GM06990 (cell line): ENCODE measurements at places on chromosomes 5 and 9.
A peak's percentile ranks its signal among the peaks of the same experiment; 100 is the strongest.

GRCh38 chr5:78060421-78060820 lies 234.1 kb downstream of the AP3B1 start:
- no peak for DNase-seq

DNA sequence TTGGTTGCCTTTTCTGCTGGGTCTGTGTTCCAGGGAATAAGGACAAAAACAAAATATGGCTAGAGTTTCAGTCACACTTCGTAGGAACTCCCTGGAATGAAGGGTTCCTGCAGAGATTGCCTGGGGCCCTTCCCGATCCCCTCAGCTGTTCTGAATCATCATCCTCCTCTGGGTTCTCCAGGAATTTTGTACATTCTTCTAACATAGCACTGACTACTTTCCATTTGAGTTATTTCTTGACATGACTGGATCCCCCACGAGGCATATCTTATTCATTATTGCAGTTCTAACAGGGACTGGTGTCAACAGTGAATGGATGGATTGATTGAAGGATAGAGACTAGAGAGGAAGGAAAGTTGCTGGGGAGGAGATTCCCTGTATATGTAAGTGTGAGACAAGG lies 49.2 kb upstream of the TNC start:
- DNase-seq: no peak

DNA sequence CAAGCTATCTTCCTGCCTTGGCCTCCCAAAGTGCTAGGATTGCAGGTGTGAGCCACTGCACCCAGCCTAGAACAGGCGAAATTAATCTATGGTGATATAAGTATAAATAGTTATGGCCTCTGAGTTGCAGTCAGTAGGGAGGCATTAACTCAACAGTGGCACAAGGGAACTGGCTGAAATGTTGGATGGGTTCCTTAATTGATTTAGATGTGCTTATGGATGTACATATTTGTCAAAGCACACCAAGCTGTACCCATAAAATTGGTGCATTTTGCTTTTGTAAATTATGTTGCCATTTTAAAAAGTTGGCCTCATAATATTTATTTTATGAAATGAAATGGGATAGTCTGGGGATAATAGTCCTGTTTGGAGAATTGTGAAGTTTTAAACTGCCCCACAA lies 36.8 kb upstream of the GLIPR2 start:
- DNase-seq: no peak

- no peak for DNase-seq
Observed at GRCh38 chr5:54700986-54701578, 183.5 kb downstream of the SNX18 start.

DNA sequence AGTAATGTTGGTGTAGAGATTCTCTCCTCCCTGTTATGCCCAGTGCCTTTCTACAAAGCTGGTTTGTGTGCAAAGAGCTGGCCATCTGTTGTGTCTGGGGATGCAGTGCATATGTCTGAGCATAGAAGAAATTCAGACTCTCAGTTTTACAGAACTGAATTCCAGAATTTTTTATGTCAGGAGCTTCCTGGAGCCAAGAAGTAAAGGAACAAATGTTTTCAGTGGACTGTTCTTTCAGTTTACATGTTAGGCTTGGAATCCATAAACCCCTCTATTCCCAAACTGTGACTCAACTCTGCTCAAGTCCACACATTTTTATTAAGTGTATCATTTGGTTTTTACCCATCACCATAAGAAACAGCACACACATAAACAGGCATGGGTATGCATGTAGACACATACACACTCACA lies 366.0 kb downstream of the BRINP1 start:
- DNase-seq: no peak

DNA sequence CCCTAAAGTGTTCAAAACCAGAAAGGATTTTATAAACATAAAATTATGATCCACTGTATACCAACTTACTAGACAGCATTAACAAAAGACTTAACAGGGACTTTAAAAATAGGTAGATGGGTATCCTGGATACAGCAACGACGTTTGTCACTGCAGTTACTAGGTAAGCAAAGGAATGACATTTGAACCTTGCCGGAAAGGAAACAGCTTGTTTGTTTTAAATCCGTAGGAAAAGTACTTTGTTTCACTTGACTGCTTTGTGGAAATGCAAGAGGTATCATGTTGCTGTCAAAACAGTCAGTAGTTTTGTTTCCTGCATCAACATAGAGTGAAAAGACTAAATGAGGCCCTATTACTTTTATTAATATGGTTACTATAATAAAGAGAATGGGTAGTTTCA lies 122.9 kb downstream of the CDC42SE2 start:
- DNase-seq: no peak

GRCh38 chr9:93655621-93656425 lies 79.4 kb downstream of the PHF2 start:
- no peak for DNase-seq

GRCh38 chr9:91155746-91156376 lies 205.9 kb downstream of the AUH start:
- no peak for DNase-seq

- DNase-seq: no peak
Observed at GRCh38 chr5:59724482-59725391, 168.8 kb downstream of the PDE4D start.

DNA sequence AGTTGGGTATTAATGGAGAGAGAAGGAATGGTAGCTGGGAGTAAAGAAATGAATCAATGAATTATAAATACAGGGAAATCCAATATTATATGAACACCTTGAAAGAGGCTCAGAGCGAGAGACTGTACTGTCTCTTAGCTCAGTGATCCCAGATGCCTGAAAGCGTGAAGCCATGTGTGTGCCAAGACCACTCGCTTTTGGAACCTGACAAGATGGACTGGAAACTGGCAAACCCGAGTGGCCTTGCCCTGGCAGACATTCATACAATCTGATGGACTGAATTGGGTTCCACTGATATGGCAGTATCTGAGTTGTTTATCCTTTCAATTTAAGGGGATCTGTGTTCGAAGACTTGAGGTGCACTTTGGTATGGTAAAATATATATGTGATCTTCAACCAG lies 170.3 kb downstream of the ERCC6L2 start:
- no peak for DNase-seq

- DNase-seq: no peak
Observed at GRCh38 chr5:77046416-77047073, 16.3 kb downstream of the AGGF1 start.

DNA sequence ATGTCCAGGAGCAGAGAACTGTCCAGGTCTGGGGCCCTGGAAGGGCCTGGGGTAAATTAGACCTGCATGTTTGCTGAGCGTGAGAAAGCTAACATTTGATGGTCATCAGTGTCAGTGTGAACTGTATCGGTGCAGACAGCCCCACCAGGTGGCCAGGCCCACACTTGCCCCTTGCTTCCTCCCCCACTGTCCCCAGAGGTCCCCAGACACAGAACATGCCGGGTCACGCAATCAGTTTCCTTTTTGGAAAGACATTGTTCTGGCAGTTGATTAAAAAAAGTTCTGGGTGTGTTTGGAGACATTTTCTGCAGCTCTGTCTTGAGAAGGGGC lies 1.5 kb downstream of the NKD2 start:
- DNase-seq: no peak

DNA sequence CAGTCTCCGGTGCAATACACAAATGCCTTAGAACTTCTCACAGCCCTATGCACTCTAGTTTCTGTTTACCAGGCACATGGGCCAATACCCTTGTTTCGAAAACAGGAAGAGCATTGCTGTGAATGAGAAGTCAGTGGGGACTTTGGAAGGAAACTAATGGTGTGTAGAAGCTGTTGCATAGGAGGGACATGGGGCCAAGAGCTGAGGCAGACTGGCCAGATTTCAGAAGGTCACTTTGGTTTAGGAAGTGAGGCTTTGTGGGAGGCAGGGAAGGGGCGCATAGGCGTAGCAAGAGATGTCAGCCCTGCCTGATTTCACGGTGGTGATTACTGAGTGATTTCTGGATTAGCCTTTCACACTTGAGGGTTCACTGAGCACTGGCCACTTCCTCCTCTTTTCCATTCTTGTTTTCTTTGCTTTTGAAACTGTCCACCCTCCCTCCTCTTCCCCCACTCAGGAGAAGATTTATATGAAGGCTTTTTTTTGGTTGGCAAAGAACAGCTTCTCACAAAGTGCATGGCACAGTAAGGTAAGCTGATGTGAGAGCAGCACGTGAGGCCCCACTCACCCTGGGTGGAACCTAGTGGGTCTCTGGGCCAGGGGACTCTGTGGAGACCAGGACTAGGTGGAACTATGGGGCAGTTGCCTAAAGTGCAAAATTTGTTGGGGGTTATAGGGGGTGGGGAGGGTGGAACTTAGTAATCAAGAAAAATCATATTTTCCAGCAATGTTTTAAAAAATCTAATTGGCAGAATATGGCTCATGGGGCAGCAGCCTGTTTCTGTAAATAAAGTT lies 6.1 kb upstream of the TMEM252 start:
- peak; percentile 68 for DNase-seq

DNA sequence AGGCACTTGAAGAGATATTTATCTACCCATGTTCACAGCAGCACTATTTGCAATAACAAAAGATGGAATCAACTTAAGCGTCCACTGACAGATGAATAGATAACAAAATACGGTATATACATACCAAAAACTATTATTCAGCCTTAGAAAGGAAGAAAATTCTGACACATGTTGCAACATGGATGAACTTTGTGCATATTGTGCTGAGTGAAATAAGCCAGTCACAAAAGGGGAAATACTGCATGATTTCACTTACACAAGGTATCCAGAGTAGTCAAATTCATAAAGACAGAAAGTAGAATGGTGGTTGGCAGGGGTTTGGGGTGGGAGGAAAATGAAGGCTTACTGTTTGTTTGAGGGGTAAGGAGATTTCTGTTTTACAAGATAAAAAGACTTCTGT lies 66.0 kb downstream of the FBN2 start:
- no peak for DNase-seq

DNA sequence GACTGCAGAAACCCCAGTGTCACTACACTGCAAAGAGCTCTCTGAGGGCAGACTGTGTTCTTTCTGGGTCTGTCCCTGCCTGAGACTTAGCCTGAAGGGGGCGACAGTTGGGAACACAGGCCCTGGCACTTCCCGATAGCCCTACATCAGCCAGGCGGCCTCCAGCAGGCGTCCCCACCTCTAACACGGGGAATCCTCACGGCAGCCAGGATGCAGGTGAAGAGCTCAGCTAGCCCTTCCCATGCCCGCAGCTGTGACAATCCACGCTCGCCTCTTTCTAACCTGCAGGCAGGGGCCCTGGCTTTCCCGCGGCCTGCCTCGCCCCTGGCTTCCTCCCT lies 5.9 kb downstream of the MED22 start:
- DNase-seq: no peak

- DNase-seq: no peak
Observed at GRCh38 chr5:126589536-126590297, 5.3 kb downstream of the ALDH7A1 start.

DNA sequence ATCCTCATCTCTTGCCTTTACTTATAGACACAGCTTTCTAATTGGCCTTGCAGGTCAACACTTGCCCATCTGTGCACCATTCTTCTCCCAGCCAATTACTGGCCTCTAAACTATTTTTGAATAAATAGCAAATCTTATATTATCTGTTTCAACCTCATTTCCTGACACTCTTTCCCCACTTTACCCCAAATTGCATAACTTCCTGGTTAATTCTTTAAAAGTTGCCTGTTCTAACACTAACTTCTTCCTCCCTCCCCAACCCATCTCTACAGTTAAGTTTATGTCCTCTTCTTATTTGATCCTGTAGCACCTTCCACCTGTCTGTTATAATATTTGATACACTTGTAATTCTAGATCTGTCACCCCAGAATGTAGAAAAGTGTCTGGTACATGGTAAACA lies 372.1 kb downstream of the PDE4D start:
- DNase-seq: no peak

- DNase-seq: no peak
Observed at GRCh38 chr9:35910613-35911359, 1.5 kb downstream of the SPAAR start.

- no peak for DNase-seq
Observed at GRCh38 chr5:74017112-74017511, 391.1 kb downstream of the ARHGEF28 start.
